RKO (cell line): ENCODE measurements at places on chromosomes 6 and 20.

DNA sequence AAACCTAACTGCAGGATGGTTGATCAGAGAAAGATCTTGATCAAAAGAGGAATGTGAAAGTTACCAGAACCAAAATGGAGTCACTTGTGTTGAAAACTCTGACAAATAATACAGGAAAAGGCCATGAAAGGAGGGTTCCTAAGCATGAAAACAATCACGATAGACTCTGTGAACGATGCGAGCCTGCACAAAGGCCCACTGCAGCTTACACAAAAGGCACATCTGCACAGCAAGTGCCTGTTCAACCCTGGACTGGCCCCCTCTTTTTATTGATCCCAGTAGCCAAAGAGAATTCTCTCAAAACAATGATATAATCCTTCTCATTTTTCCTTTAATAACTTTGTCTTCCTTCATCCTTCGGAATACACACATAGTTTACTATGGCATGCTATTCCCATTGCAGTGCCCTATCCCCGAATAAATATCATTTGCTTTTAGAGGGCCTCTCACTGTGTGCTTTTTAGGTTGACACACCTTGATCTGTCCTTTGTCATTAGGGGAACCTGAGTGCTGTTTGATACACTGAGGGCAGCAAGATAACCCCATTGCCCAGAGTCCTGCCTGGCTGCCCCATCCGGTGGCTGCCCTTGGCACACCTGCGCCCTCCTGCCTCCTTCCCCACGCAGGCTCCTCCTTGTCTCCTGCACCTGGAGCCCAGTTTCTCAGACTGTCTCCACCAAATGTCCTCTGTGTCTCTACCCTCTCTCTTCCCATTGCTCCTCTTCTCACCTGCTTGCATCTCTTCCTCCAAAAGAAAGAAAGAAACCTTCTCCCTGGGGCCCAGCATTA is 98.3 kb upstream of the FRMD1 start:
- DNase-seq, result no peak

DNA sequence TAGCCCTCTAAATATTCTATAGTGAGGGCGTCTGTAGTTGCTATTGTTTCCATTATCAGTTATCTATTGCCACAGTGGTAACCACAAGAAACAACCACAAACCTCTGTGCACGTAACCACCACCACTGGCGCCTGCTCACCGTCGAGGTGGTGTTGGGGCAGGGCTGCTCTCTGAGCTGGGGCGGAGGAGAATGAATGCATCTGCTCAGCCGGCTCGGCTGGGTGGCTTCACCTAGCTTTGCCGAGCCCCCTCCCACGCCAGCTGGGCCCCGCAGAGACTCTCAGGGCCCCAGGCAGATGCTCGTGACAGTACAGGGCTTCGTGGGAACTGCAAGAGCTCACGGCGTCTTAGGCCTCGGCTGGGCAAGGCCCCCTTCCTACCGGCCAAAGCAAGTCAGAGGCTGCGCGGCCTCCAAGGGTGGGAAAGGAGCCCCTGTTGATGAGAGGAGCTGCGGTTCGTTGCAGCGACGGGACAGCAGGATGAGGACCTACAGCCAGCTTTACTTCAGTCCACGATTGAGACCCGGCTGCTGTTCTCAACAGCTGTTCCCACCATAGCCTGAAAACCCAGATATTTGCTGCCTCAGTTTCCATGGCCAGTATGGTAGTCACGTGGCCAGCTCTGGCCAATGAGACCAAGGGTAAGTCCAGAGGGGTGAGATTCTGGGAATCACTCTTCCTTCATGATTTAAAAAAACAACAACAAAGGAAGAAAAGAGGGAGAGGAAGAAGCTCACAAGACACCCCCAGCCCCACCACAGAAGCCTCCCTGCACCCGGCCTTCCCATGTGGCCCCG is 120.2 kb upstream of the AFDN start:
- DNase-seq, result no peak

GRCh38 chr20:53390770-53391169 is 202.9 kb downstream of the ZNF217 start:
- DNase-seq, result no peak

DNA sequence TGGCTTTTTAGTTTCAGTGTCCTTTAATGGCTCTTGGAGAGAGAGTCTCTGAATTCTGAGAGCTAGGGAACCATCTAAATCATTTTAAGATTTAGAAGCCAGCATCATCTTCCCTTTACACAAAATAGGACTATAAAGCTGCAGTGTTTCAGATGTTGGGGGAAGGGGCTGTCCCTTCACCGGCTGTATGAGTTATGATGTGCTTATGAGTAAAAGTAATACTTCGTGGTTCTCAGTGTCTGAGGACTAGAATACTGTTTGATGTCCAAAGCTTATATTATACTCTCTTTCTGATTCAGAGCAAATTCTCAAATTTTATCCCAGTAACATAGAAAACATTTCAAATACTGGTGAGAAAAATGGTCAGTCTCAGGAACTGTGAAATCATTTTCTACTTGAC is 63.5 kb upstream of the FAM8A1 start:
- no peak for DNase-seq

DNA sequence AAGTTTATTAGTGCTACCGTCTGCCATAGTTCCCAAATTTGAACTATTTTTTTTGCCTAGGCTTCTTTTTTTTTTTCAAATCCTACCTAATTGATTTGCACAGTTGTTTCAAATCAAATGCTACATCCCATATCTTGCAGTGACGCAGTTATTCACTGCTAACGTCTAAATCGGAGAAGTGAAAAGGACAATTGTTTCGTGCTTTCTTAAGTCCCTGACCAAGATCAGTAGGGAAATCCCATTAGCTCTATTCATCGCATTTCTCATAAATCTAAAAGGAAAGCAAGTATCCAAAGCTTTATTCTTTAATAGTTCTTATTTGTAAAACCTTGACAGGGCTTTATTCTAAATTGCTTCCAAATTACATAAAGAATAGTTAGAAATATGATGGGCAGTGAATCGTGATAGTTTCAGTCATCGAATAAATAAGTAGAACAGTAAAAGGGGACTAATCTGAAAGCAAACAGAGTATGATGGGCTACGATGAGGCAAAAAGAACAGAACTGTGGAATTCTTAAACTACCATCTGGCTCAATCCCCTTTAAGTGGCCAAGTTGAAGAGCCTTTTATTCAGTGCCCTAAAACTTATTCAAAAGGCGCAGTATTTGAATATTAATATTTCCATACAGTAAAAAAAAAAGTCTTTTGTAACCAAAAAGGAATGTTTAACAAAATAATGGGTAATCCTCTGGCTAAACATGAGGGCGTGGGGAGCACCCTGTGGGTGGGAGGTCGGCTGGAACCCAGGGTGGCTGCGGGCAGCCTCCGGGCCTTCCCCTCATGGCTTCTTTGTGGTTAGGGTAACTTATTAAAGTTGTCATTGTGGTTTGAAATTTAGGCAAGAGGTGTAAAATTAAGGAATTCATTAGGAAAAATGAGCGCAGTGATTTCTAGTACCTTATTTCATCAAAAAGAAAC is 3.0 kb upstream of the ARID1B start:
- DNase-seq, result no peak

DNA sequence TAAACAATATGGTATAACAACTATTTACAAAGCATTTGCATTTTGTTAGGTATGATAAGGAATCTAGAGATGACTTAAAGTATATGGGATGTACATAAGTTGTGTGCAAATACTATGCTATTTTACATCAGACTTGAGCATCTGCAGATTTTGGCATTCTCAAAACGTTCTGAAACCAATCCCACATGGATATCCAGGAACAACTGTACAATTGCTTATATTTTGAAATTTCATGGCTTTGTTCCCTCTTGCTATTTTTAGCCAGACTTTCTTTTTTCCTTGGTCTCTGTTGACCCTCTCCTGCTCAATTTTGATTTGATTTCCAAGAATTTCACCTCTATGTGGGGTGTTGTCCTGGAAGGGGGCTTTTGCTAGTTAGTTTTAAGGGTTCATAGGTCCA is 32.9 kb upstream of the UST start:
- DNase-seq, result no peak

- no peak for DNase-seq
These were observed 111.8 kb downstream of the MAP7 start for GRCh38 chr6:136438441-136438840.

- DNase-seq, result no peak
These were observed 17.1 kb downstream of the MYLIP start for GRCh38 chr6:16146028-16146427.
